ENCODE measurements at places on chromosomes 3 and 15.

- no peak overlapping the region for H3K4me3 ChIP-seq
- H3K27me3 ChIP-seq, result no peaks in the 10 kb centered on the region
- H3K27ac ChIP-seq, result no peak overlapping the region
These were observed 227.2 kb downstream of the CTNNB1 start for GRCh38 chr3:41426485-41426884.

- H3K36me3 ChIP-seq, result no peaks in the 10 kb centered on the region
- H3K4me3 ChIP-seq, result no peak overlapping the region
- H3K27me3 ChIP-seq, result no peaks in the 10 kb centered on the region
These were observed 19.9 kb downstream of the BBX start for GRCh38 chr3:107542665-107543064.

DNA sequence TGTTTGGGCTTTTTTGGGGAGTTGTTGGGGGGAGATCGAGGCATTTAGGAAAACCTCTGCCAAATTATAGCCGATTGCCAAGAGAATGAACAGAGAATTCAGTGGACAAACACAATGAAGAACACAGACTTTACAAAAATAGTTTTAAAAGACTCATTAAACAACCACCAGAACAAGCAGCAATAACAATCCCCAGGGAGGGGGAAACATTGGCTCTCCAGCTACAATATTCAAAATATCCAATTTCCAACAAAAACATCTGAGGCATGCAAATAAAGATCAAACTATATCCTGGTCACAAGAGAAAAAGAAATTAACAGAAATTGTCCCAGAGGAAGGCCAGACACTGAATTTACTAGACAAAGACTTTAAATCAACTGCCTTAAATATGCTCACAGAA is 24.5 kb upstream of the ANKRD28 start:
- no peaks in the 10 kb centered on the region for H3K4me1 ChIP-seq
- no peak overlapping the region for H3K27ac ChIP-seq
- H3K4me3 ChIP-seq, result no peak overlapping the region

- no peak overlapping the region for H3K27ac ChIP-seq
- no peak overlapping the region for H3K4me3 ChIP-seq
- peaks cover 13% of the 10 kb centered on the region for H3K36me3 ChIP-seq
- no peaks in the 10 kb centered on the region for H3K4me1 ChIP-seq
These were observed 27.5 kb downstream of the CSPG4 start for GRCh38 chr15:75685195-75685594.
